ENCODE measurements at places on chromosomes 5 and 9.
A peak's percentile ranks its signal among the peaks of the same experiment; 100 is the strongest.

DNA sequence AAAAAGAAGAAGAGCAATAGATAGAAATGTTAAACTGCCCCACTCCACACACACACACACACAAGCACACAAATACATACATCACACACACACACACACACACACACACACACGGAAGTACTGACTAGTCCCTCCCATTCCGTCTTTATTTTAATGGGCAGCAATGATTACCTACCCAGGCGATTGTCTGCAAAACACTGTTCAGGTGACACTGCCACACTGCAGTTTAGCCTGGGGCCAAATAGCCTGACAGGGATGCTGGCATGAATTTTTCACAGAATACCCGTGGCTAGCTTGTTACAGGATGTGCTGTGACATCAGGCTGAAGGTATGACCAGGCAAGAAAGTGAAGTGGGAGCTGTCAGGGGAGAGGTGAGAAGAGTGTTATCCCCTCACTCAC, 86.9 kb downstream of the FRMD3 start:
- no peak for DNase-seq

DNA sequence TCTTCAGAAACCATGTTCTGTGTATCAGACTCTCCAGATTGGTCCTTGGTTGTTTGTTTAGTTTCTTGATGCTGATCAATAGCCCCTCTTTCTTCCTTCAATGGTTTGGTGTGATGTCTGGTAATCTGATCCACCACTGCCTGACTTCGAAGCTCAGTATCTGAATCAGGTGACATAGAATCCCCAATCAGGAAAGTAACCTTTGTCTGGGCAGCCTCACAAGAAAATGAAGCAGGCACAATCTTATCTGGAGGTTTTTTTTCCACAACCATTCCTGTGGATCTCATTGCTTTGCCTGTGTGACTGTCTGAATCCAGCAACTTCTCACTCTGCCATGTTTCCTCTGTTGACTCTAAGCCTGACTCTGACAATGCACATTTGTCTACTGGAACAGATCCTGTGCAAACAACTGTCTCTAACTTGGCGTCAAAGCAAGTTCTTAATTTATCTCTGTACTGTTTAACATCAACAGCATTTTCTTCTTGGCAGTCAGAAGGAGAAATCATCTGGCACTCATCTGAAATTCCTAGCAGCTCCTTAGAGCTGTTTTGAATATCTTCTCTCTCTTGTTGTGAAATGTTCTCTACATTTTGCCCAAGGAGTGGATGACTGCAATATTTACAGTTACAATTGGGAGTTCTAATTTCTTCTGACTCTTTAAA, 37.1 kb upstream of the RAPGEF6 start:
- no peak for DNase-seq

DNA sequence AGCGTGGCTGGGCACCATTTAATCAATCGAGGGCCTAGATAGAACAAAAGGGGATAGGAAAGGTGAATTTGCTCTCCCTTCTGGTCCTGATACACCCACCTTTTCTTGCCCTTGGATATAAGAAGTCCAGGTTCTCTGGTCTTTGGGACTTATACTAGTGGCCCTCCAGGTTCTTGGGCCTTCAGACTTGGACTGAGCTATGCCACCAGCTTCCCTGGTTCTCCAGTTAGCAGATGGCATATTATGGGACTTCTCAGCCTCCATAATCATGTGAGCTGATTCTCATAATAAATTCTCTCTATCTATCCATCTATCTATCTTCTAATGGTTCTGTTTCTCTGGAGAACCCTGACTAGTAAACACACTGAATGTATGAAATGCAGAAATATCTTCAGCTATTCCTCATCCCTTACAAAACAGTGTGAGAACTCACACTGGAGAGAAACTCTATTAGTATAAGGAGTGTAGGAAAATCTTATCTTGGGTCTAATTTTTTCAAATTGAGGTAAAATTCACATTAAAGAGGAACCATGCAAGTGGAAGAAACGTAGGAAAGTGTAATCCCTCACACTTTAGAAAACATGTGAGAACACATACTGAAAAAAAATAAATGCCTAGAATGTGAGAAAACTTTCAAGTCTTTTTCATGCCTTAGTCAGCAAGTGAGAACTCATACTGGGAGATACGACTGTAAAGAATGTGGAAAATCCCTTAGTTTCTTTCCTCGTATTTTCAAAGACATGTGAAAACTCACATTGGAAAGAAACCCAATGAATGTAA, 15.5 kb downstream of the PCDHB15 start:
- DNase-seq = no peak

DNA sequence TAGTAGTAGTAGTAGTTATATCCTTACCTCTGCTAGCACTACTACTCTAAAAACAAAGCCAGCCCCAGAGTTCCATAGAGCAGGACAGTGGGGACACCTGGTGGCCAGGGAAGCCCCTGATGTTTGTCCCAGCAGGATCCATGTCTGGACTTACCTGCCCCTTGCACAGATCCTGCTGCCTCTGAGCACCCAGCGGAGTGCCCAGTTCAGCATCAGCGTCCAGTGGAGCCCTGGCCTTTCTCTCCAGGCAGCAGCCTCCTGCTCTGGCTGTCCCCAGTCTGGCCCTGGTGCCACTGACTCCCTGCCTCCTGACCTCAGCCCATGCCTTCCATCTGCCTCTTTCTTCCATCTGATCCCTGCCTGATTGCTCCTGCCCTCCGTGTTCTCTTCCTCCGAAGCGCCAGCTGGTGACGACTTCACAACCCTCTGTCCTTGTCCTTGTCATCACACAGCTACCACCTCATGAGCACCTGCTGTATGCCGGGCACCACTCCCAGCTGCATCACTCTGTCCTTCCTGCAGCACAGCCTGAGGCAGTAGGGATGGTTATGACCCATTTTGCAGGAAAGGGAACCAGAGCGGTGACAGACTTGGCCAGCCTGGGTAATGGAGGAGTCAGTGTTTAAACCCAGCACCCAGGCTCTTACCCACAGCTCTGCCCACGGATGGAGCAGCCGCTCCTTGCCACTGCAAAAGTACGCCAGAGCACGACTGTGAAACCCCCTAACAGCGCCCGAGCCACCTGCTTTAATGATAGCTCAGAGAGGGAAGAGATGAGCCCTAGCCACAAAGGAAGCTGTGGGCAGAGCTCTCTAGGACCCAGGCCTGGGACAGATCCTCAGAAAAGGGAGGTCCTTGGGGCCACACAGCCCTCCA, 11.5 kb downstream of the SARDH start:
- peak; percentile 48 for DNase-seq

DNA sequence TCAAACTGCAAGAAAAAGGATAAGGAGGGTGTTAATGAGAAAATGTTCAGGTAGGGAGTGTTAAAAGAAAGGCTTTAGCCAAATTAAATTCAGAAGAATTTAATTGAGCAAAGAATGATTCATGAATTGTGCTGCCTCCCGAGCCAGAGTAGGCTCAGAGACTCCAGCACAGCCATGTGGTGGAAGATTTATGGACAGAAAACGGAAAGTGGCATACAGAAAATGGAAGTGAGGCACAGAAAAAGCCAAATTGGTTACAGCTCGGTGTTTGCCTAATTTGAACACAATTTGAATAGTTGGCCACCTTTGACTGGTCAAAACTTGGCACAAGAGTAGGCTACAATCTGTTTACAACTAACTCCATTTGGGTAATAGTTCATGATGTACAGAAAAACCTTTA, 9.6 kb upstream of the SLC30A5 start:
- DNase-seq = no peak

DNA sequence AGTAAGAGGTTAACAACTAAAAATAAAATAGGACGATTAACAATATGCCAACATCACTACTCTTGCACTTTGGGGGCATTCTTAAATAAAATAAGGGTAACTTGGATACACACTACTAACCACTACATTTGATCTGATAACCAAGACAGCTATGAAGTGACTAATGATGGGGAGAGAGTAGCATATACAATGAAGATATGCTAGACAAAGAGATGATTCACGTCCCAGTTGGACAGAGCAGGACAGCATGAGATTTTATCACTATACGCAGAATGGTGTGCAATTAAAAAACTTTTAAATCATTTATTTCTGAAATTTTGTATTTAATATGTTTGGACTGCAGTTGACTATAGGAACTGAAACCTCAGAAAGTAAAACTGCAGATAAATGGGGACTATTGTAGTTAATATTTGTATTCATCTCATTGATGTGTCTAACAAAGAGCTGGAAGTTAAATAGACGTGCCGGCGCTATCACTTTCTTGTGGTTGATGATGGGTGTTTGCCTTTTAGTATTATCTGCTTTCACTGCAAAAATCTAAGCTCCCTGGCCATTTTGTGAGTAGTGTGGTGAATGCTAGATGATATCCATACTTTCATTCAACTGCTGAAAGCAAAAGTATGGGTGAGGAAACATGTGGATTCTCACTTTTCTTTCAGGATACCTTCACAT, 18.7 kb downstream of the GIN1 start:
- no peak for DNase-seq

DNA sequence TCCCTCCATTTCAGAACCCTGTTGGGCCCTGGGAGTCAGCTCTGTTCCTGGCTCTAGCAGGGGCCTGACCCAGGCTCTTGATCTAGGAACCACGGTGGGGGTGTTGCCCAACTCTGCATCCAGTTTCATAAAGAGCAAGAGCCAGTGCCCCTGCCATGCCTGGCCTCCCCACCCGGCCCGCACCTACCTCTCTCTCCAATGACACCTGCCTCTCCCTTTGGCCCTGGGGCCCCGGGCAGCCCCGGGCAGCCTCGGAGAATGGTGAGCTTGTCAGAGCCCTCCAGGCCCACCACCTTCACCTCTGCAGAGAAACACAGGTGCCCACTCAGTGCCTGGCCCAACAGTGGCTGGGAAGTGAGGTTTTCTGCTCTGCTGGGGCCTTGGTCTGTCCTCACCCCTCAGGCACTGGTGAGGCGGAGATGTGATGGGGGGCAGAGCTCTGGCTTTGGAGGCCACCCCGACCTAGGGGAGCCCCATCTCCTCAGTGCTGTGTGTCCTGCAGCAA, 1.5 kb downstream of the FCN1 start:
- no peak for DNase-seq

DNA sequence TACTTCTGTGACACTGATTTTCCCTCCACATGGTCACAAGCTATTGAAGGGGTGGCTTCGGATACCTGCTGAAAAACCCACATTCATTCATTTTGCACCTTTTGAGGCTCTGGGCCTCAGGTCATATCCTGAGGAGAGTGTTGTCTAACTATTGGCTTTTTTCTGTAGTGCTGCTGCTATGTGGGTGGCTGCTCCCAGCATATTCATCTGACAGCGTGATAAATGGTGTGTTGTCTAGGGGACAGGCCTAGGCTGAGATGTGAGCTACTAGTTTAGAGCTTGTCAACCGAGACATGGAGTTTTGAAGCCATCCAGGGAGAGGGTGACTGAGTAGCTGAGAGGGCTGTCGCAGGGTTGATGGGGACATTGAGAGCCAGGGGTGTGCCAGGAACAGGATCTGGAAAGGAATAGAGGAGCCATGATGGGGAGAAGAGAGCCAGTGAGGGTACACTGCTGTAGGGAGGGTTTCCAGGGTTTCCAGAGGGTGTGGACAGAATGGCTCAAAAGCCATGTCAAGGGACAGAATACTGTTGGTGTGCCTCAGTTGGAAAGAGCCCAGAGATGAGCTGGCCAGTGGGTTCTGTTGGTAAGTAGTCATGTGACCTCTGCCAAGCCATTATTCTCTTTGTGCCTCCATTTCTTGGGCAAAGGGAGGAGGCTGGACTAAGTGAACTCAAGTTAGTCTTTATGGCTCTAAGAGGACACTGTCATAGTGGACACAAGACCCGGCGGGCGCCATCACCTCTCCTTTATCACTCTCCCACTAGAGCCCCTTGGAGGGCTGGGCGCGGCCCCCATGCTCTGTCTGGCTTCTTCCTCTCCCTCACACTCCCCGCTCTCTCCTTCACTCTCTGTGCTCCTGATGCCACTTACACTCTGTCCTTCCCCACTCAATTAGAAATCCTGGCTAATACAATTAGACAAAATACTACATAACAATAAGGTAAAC, 19.9 kb downstream of the ADCY2 start:
- DNase-seq = no peak

DNA sequence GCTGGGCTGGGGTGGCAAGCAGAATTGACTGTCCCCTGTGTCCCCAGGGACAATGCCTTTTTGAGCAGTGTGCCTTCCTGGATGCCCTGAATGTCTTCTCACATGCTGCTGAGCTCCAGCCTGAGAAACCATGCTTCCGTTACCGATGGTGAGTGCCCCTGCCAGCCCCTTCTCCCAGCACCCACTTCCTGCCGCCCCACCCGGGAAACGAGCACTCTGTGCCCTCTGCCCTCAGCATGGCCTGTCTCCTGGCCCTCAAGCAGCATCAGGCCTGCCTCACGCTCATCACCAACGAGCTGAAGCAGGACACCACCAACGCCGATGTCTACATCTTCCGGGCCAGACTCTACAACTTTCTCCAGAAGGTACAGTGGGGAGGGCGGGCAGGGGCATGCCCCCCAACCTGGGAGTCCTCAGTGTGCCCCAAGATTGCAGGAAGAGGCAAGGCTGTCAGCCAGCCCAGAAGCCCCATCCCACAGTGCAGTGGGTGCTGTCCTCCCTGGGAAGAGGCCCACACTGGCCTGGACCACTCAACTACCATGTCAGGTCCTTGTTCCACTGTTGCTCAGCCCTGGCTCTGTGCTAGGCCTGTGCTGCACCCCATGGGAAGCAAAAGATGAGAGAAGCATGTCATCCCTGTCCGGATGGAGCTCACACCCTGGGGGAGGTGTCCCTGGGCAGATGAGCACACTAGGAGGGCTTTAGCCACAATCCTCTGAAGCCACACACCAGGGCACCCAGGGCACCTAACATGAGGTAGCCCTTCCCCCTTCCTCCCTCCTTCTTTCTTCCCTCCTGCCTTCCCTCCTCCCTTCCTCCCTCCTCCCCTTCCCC, 4.4 kb downstream of the TTC16 start:
- no peak for DNase-seq

DNA sequence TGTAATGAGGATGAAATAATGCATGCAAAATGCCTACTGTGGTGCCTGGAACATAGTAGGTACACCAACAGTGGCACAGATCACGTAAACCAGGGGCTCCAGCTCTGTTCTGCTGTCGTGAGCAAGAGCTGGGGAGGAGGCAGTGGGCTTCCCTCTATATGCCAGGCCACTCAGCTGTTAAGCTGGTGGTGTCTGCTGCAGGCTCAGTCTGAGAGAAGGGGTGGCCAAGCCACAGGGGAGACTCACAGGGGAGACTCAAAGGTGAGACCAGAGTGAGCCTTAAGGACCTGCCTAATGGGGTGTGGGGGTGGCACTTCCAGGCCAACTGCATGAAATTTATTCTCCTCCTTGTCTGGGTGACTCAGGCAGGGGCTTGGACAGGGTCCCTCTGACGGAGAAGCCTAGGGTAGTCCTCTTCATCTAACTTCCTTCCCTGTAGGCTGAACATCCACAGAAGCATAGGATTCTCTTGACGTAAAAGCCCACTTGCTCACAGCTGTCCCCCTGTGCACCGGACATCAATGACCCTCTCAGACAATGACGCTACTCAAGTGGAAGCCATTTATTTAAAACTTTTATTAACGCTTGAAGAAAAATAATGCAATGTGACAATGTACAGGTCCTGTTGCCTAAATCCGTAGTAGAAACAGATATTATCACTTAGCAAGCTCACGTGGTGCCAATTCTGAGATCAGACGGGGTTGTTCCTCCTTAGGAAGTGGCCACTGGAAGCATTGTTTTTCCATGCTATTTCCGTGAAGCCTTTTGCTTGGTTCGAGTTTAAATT, 13.9 kb downstream of the STC2 start:
- no peak for DNase-seq

GRCh38 chr9:131771646-131772045, 31.8 kb upstream of the RAPGEF1 start:
- DNase-seq = no peak

- no peak for DNase-seq
Observed at GRCh38 chr5:121497176-121497575, 354.5 kb upstream of the FTMT start.
